Spleen (tissue), 13 donors: ENCODE measurements at places on chromosomes 3 and 15. TPM values are rescaled to one million over a fixed set of nuclear protein-coding genes. Genes with fewer than 3 reads are reported as not detected.
A peak's percentile ranks its signal among the peaks of the same experiment; 100 is the strongest.

Gene CFAP100
- not detected for total RNA-seq

DNA sequence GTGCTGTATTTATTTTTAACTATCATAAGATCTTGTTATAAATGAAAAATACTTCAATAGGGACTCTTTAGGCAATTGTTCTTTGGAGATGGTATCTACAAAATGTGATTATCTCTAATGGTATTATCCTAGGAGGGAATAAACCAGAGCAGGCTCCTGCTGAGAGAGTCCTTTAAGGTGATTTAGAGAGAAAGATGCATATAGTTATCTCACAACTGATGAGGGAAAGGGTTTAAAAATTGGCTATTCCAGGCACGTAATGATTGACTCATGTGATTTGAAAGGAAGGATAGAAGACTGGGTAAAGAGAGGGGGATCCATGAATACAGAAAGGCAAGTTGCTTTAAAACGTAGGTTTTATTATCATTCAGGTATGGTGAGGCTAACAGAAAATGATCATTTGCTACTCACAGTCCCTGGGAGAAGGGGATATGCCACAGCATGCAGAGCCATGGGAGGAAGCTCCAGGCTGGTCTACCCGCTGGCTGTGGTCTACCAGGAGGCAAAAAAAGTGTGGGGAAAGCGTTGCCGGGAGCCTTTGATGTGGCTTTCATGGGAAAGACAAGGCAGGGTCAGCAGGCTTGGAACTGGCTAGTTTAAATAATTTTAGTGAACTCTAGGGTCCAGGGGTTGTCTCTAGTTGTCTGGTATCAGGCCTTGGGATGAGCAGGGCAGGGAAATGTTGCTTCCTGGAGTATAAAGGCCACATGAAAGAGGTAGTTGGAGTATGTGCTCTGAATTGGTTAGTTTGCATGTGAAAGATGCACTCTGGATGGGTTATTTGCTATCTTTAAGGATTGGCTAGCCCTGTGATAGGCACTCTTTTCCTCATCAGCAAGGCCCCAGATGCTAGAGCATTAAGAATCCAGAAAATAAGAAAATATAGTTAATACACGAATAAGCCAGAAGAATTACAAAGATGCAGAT, 798.4 kb upstream of the GRM7 start:
- no peak for DNase-seq

DNA sequence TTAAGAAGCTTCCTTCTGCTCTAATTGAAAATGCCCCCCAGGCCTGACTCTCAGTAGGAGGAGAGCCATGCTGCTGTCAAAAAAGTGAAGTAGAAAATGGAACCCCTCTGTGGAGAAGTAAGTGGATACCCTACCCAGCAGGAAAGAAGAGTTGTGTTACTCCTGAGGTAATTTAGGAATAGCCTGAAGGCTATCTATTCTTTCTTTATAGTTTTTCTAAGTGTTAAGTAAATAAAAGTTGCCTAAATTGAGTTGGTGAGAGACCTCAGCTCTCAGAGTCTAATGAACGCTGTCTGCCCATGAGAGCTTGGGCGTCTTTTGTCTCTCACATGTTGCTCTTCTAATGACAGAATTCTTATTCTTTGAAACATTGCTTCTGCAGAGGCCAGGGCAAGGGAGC, 116.2 kb downstream of the NSUN3 start:
- DNase-seq: no peak

DNA sequence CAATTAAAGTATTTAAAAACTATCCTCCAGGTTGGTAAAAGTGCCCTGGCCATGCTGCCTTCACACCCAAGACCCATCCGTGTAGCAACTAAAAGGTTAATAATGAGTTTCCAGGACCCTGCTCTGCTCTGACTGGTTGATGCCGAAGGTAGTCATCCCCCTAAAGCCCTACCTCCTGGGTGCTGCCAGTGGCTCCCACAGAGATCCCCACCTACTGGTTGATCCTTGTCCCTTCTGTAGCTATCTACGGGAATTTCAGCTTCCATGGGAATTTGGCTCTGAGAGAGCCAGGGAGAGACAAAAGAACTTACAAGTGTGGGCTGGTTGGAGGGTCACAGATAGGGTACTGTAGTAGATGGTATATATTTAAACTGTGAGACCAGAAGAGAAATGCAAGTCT, 110.6 kb upstream of the NANOGP8 start:
- DNase-seq: no peak

DNA sequence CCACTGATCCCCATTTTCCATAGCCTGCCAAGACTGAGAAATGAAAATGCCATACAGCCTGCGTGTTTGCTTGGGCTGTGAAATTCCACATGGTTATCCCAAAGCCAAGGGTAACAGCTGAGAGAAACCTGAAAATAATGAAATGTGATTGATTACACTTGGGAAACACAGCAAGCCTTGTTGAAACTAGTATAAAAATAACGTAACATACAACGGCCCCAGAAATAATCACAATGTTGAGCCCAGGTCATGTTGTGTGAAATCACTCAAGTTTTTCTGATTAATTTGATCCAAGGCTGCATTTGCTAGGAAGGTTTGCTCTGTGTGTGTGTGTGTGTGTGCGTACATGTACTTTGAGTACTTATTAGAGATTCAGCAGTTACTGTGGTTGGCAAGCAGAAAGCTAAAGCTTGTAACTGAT, 269.0 kb downstream of the OXSM start:
- DNase-seq: no peak

DNA sequence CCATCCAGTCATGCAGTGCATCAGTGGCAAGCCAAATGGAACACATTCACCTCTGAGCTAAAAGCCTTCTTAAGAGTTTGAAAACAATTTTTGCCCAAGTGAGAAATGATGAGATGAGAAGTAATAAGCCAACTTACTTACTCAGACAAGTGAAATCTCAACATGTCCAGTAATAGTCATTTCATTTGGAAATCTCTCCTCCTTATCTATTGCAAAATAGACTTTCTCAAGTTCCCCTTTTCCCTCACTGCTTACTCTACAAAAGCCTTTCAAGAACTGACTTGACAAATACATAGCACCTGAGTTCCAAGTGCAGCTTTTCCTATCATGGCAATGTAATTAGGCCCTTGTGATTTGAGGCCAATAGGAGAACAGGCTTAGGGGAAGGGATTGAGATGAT, 282.3 kb downstream of the SLC9A9 start:
- no peak for DNase-seq

DNA sequence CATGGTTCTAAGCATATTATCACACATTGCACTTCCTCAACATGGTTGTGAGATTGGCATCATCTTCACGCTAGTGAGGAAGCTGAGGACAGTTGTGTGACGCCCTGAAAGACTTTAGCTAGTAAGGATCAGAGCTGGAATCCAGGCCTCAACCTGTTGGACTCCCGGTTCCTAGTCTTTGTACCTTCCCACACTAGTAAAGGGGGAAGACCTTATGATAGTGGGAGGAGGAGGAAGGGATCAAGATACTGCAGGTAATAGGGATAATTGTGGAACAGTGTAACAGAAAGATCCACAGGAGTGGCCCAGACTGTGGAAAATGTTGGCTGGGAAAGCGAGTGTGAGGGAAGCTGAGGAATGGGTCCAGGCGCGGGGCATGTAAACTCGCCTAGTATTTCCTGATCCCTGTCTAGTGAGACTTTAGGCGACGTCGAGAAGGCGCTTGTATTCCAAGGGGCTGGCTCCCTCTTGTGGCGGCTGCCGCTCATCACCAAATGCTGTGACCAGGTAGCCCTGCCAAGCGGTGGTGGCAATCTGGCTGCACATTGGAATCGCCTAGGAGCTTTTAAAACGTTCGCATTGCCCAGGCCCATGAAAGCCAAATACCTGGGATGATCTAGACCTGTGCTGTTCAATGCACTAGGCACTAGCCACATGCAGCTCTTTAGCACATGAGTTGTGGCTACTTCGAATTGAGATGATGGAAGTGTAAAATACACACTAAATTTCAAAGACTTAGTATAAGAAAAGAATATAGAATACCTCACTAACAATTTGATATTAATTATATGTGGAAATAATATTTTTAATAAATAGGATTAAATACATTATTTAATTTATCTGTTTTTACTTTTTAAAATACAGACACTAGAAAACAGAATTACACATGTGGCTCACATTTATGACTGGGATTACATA, 38.8 kb upstream of the CLDN18 start:
- DNase-seq: peak; percentile 82

DNA sequence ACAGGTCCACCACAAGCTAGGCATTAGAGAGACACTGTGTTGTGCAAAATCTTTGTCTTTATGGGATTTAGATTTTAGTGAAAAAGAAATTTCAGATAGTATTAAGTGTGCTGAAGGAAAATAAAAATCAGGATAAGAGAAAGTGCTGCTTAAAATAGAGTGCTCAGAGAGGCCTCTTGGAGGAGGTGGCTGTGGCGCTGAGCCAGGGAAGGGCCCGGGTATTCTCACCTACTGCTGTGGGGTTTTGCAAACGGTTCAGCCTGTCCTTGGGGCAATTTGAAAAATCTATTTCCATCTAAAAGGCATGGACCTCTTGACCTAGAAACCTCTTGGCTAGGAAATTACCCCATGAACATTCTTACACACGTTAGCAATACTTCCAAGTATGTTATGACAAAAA, 267.7 kb downstream of the TJP1 start:
- no peak for DNase-seq

- peak; percentile 58 for DNase-seq
Observed at GRCh38 chr3:141083836-141084649, 32.9 kb downstream of the SPSB4 start.

DNA sequence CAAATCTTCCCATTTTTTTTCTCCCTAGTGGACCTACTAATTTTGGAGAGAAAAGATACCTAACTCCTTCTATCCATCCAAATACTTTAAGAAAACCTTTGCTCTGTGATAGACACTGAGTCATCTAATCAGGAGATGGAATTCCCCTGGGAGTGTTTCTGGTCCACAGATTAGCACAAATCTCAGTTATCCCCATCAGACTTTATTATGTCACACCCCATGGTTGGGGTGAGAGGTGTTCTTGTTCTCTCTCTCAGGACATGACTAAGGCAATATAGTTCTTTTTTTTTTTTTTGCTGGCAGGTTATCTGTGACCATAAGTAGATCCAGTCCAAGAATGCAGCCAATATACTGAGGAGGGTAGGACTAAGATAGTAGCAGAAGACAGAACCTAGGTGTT, 15.8 kb downstream of the SLC9A9 start:
- DNase-seq: no peak

- DNase-seq: no peak
Observed at GRCh38 chr15:35047528-35047927, 37.6 kb downstream of the NANOGP8 start.
